Activated CD4-positive, alpha-beta T cell treated with anti-CD3 and anti-CD28 coated beads for 48 hours (primary cell): ENCODE measurements at places on chromosomes 12 and 14.

DNA sequence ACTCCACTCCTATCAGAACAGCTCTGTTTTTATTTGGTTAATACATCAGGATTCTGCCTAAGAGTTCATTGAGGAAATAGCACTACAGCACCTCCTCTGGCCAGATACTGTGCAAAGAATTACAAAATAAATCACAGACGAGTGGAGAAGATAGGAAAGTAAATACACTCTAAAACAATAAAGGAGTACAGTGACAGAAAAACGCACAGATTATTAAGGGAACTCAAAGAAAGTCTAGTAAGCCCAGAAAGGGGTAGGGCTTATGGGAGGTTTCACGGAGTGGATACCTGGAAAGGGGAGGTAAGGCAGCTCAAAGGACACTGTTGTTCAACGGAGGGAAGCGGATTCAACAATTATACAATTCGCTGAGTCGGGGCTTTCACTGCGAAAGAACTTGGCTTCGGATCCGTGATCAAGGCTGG is 5.5 kb downstream of the OR10AD1 start:
- no peak for DNase-seq

- DNase-seq: peak; percentile 80
Measured at GRCh38 chr14:75906680-75907280, 75.0 kb downstream of the TGFB3 start.

DNA sequence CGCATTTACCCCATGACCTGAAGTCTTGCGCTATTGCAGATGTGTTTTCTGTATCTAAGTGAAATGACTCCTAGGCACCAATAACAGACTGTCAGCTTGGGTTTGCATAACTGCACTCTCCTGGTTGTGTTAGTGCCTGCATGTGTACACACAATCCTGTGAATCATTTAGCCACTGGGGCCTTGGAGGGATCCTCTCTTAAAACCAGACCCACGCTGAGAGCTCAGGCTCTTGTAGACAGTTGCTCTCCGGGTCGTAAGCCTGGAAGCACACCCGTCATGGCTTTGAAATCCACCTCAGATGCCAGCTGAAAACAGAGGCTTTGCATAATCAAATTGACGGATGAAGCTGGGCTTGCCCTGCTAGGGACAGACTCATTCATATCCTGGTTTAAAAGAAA is 79.2 kb upstream of the RBM19 start:
- DNase-seq: no peak

DNA sequence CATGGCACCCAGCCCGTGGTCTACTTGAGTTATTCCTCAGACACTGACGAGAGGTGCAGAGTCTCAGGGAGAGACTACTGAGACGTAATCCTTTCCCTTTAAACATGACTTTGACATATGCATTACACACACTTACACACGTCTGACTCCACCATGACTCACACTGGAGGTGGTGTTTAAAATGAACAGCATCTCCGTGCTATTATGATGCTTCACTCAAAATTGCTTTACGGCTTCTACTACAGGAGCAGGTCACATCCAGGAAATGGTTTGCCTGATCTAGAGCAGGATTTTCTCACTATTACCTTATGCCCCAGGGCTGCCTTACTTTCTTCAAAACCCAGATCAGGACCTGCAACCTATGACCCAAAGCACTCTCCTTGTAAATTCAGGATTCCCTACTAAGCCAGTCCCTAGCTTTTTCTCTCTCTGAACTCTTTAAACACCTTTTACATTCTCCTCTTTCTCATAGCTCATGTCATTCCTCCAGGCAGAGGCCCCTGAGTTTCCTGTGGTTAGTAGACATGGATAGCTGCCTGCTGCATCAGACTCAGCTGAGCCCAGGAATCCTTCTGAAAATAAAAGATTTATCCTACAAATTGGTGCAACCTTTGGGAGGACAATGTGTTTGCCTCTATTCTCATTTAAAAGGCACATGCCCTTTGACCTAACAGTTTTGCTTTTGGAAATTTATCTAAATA is 31.2 kb downstream of the TMCC3 start:
- DNase-seq: peak; percentile 57

GRCh38 chr12:15721316-15722115 is 67.7 kb downstream of the EPS8 start:
- DNase-seq: no peak

DNA sequence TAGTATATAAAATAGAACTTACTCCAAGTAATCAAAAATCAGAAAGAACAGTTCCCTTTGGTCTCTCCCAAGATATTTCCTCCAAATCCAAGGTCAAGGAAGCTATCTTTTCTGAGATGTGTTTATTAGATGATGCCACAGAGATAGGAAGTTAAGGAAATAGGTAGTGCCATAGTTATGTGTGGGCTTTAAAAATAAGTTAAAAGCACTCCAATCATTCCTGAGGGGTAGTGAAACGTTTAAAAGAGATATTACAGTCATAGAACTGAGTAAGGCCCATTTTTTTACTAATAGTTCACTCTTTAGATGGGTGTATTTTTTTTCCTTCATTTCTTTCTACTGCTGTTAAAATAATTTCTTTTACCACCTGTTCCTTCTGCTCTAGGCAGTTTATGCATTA is 1630.9 kb upstream of the SEL1L start:
- no peak for DNase-seq

- no peak for DNase-seq
Measured at GRCh38 chr12:47725893-47726292, 603 bp upstream of the ENDOU start.
